ENCODE measurements at places on chromosomes 7 and 10. TPM values are rescaled to one million over a fixed set of nuclear protein-coding genes. Genes with fewer than 3 reads are reported as not detected.

DNA sequence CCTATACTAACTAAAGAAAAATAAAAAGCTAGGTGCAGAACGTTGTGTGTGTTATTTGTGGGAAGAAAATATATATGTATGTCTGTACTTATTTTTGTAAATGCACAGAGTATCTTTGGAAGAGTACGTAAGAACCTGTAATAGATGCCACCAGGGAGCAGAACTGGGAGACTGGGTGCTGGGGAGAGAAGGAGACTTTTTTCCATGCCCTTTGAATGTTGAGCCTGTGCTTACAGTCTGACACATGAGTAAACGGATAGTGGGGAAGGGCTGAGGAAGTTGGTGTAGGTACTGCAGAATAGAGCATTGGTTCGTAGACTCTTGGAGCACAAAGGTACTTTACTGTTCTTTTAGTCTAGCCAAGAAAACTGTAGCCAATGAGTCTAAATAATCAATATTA lies 1.3 kb upstream of the SCRN1 start:
- no peak for DNase-seq

DNA sequence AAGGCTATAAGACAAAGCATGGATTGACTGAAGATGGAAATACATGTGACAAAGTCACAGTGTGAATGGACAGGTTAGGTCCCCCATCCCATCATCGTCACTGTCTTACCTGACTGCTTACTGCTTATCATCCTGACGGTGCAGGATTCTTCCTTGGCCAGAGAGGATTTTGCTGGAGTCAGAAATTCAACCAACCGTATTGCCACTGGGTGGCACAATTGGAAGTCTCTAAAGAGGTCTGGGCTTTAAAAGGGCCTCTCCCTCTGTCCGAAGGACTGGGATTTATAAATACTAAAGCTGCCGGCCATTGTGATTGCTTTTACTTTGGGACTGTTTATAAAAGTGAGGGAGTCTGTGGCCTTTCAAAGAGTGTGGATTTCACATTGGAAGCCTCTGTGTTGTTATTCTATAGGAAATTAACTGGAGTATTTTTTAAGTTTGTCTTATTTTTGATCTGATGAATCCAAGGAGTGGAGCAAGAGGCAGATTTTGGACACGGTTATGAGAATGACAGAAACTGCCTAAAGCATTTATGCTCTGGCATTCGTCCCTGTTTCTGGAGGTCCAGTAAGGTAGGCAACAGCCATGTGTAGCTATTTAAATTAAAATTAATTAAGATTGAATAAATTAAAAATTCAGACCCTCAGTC lies 113.3 kb upstream of the CREB5 start:
- peak; percentile 54 for DNase-seq

DNA sequence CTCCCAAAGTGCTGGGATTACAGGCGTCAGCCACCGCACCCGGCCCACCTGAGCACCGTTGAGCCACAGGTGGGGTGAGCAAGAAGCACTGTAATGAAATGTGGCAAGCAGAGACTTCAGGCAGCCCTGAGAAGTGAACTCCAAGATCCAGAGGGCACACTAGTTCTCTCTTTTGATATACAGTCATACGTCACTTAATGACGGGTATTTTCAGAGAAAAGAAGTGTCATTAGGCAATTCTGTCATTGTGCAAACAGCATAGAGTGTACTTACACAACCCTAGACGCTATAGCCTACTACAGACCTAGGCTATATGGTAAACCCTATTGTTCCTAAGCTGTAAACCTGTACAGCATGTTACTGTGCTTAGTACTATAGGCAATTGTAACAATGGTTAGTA lies 7.9 kb downstream of the PANK1 start:
- no peak for DNase-seq

Gene RALA
- 46.7 TPM for total RNA-seq

DNA sequence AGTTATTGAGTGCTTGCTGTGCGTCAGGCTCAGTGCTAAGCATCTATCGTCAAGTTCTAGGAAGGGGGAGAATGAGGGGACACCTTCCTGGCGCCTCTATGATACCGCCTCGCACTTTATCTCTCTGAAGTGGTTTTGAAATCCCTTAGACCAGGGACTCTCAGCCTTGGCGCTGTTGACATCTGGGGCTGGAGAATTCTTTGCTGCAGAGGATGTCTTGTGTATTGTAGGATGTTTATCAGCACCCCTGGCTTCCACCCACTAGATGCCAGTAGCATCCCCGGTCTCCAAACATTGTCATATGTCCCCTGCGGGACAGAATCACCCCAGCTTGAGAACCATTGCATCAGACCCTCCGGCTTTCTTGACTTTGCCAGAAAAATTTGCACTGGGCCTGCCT lies 285.5 kb downstream of the CCDC3 start:
- DNase-seq = no peak

Gene LIPM
- not detected for total RNA-seq

GRCh38 chr10:105586451-105587098 lies 945.5 kb downstream of the SORCS3 start:
- DNase-seq = no peak

DNA sequence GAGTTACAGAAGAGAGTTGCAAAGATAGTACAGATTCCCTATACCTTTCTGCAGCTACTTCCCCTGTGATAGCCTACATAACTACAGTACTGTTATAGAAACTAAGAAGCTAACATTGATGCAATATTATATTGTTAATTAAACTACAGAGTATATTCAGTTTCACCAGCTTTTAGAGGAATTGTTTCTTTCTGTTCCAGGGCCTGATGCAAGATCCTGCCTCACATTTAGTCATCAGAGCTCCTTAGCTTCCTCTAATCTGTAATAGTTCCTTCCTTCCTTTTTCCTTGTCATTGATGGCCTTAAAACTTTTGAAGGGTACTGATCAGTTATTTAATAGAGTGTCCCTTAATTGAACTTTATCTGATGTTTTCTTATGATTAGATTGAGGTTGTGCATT lies 56.8 kb downstream of the SDHAF3 start:
- DNase-seq = no peak

Gene CDK5
- 15.9 TPM for total RNA-seq

GRCh38 chr7:27046854-27047549 lies 48.8 kb downstream of the HOXA1 start:
- no peak for DNase-seq

Gene KNDC1
- 5.2 TPM for total RNA-seq

GRCh38 chr7:136637813-136638212 lies 230.6 kb upstream of the CHRM2 start:
- DNase-seq = no peak

DNA sequence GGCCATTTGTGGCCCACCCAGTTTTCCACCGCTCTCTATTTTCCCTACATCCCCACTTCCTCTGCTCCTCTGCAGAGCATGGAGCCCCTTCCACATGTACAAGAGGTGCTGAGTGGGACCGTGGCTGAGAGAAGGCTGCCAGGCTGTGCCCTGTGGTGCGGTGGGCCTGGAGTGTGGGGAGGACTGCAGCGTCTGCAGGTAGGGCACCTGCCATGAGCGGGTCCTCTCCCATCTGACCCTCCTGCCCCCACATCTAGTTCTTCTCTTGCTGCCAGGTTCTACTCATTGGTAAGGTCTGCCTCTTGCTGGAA lies 145.6 kb upstream of the FAM20C start:
- no peak for DNase-seq

- DNase-seq = no peak
Measured at GRCh38 chr10:88293073-88293472, 290.0 kb downstream of the RNLS start.

- no peak for DNase-seq
Measured at GRCh38 chr10:122567056-122567660, 6.6 kb downstream of the DMBT1 start.

- no peak for DNase-seq
Measured at GRCh38 chr7:8975681-8976080, 542.3 kb downstream of the NXPH1 start.

Gene PLXNA4
- 5.8 TPM for total RNA-seq
